ENCODE measurements at places on chromosomes 6 and 20.

DNA sequence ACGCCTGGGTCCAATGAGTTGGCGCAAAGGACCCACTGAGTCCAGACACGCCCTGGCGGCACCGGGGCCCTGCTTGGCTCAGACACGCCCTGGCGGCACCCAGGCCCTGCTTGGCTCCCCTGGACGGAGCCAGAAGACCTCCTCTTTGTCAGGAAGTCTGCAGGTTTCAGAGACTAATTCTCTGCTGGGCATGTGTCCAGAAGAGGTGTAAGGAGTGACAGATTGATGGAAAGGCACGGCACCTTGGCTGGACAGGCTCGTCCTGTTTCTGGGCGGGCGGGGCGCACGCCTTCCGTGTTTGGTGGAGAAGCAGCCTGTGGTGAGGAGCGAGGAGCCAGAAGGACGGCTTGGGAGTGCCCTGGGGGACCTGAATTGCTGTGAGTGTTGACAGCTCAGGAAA is 23.1 kb upstream of the DACT2 start:
- no peak for DNase-seq

GRCh38 chr6:125451750-125452149 is 150.0 kb upstream of the HDDC2 start:
- no peak for DNase-seq

- DNase-seq, result no peak
Observed at GRCh38 chr6:127811900-127812570, 88.8 kb downstream of the THEMIS start.

DNA sequence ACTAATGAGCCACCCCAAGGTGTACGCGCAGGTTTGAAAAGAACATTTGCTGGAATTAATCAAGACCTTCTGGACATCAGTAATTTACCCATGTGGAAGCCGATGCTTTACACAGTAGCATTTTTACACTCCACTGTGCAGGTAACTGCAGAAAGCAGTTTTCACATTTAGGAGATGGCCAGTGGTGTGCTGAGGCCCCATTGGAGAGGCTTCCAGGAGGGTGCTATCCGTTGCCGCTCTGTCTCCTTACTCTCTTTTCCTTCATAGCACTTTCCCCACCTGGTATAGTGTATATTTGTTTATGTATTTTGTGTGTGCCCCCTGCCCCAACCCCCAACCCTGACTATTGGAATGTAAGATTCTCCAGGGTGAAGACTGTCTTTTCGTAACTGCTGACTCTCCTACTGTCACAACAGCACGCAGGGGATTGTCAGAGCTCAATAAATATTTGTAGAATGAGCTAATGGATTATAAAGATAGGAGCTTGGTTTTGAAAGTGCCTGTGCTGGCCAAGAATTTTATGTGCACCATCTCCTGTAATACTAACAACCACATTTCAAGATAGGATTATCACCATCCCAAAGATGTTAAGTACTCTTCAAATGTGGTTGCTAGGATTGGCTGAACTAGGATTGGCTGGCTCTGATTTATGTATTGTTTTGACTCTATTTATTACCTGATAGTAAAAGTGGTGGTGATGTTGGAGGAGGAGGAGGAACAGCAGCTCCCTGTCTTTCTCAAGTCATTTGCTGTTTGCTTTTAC is 74.0 kb upstream of the GLP1R start:
- DNase-seq, result no peak

DNA sequence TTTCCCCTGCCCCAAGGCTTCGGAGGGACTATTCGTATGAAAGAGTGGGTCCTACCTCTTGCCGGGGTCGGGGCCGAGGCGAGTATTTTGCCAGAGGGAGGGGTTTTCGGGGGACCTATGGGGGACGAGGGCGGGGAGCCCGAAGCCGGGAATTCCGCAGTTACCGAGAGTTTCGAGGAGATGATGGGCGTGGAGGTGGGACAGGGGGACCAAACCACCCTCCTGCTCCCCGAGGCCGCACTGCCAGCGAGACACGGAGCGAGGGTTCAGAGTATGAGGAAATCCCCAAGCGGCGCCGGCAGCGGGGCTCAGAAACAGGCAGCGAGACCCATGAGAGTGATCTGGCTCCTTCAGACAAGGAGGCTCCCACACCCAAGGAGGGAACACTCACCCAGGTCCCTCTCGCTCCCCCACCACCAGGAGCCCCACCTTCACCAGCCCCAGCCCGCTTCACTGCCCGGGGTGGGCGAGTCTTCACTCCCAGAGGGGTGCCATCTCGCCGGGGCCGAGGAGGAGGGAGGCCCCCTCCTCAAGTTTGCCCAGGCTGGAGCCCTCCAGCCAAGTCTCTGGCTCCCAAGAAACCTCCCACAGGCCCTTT is 11.3 kb downstream of the PRRC2A start:
- DNase-seq, result no peak

DNA sequence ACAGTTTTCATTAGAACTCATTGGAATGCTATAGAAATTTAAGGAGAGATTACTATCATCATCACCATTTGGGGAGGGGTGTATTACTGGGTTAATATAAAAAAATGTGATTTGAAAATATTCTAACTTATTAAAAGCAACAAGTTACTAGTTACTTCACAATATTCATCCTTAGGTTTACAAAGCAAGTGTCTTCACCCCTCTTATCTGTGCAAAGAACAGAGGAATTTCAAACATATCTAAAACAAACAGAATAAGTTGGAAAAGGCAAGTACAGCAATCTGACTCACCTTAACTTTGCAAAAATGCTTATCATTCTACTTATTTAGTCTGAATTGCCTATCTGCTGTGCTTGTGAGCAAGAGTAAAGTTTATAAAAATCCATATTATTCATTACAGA is 32.9 kb downstream of the DCBLD1 start:
- no peak for DNase-seq

DNA sequence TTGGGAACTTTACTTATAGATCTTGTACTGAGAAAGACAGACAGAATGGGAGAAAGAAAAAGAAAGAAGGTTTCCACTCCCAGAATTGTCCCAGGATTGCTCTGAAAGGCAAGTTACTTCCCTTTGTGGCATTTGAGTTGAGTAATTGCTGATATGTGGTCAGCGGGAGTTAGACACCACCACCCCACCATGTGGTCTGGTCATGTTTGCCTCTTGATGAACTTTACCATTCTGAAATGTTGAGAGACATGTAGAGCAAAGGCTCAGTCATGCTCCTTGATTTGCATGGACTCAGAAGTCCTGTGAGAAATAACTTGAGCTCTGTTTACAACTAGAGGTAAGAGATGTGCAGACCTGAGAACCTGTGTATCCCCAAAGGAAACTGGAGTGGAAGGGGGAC is 17.1 kb downstream of the TCF21 start:
- DNase-seq, result no peak

- DNase-seq, result no peak
Observed at GRCh38 chr6:154960299-154960843, 34.7 kb upstream of the TIAM2 start.

Measured in GOT3 (cell line).